Lung (tissue), 17 donors: ENCODE measurements at places on chromosomes 11 and 22. TPM values are rescaled to one million over a fixed set of nuclear protein-coding genes. Genes with fewer than 3 reads are reported as not detected.

GRCh38 chr22:32341122-32341740, 16.4 kb upstream of the RFPL3 start:
- no peak for DNase-seq

- DNase-seq, result no peak
Observed at GRCh38 chr11:17428925-17429324, 40.5 kb upstream of the KCNJ11 start.

DNA sequence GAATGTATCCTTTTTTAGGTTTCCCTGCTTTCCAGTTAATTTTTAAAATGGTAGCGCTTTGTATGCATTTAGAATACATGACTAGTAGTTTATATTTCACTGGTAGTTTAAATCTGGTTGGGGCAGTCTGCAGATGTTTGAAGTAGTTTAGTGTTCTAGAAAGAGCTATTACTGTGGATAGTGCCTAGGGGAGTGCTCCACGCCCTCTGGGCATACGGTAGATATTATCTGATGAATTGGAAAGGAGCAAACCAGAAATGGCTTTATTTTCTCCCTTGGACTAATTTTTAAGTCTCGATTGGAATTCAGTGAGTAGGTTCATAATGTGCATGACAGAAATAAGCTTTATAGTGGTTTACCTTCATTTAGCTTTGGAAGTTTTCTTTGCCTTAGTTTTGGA, 86.4 kb upstream of the BIRC3 start:
- DNase-seq, result no peak

- peak; percentile 65 for DNase-seq
Observed at GRCh38 chr11:120302001-120302805, 22.9 kb upstream of the TLCD5 start.

DNA sequence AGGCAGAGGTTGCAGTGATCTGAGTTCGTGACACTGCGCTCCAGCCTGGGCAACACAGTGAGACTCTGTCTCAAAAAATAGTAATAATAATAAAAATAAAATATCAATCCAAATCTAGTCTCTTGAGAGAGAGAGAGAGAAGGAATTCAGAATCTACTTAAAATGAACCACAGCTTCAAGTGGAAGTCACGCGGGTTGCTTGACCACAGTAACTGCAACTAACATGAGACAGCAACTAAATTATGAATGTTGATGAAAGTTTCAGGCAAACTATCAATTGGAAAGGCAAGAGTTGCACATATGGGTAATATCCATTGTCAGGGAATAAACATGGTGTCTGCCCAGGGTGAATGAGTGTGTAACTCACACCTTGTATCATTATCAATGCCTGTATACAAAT, 12.5 kb downstream of the POU2AF2 start:
- no peak for DNase-seq

The CRYAB gene
- 12.0 TPM for total RNA-seq

DNA sequence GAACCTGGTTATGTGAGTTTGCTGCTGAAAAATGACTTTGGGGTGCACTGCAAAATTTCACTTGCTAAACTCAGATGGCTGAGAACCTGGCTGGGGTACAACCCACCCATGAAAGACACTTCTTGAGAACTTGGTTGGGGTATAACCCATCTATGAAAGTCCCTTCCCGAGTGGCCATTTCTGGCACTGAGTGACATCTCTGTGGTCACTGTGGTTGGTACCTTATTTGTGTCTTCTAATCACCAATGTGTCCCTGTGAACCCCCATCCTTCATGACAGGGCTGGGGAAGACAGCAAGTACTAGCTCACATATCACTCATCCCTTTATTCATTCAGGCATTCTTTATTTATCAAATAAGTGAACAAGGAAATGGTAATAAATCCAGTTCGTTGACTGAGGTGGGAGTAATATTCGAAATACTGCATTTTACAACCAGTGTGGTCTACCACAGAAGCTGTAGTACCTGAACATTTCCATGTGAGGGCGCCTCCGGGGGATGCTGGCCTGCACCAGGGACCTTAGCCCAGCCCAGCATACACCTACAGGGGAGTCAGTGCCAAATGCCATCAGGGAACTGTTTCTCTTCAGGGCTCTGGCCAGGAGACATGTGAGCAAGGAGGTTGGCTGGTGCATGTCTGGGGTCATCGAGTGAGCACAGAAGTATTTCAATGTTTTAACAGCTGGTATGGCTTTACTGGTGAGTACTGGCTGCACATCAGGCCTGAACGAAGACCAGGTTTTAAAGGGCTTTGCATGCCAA, 122.1 kb downstream of the CSNK2A3 start:
- DNase-seq, result no peak

- DNase-seq, result no peak
Observed at GRCh38 chr11:88344869-88345268, 7.3 kb upstream of the CTSC start.

The RASSF10 gene
- total RNA-seq, result 10.0 TPM

The SYT8 gene
- total RNA-seq, result 40.6 TPM

DNA sequence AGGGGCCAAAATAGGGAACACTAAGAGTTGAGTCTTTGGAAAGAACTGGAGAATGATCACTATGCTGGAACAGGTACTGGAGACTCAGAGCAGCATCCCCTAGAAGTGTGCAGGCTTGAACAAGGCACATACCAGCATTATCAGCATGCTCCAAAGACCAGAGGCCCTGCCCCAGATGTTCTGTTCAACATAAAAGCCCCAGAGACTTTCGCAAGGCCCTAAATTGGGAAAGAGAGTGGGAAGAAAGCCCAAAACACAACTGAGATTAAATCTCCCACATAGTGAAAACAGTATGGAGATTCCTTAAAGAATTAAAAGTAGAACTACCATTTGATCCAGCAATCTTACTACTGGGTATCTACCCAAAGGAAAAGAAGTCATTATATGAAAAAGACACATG, 9.4 kb downstream of the CNGA4 start:
- peak; percentile 36 for DNase-seq

The ADM2 gene
- 0.74 TPM for total RNA-seq

DNA sequence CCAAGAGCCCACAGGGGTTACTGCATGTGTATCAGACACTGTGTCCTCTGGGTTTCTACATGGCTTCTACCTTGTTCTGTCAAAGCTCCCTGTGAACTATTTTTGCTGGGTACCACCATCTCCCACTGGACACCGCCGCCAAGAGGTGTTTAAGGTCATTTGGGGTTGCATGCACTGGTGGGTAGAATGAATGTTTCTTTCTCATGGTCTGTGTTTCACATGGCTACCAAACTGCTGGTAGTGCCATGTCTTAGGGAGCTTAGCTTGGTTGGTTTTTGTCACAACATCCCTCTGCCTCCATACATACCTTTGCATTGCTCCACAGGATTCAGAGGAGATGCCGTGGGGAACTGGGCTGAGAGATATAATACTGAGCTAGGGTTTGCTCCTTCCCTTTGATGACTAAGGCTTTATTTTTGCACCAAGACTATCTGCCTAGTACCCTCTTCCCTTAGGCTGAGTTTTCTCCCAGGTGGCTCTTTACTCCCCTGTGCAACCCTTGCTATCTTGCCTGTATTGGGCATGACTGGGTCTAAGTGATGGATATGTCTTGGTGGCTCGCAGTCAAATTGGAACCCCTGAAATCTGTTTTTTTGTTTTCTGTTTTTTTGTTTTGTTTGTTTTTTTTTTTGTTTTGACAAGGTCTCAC, 73.2 kb downstream of the BDNF start:
- no peak for DNase-seq

- DNase-seq, result no peak
Observed at GRCh38 chr11:69911310-69912160, 92.3 kb upstream of the FGF3 start.

- DNase-seq, result no peak
Observed at GRCh38 chr11:130029137-130029536, 26.5 kb upstream of the PRDM10 start.

DNA sequence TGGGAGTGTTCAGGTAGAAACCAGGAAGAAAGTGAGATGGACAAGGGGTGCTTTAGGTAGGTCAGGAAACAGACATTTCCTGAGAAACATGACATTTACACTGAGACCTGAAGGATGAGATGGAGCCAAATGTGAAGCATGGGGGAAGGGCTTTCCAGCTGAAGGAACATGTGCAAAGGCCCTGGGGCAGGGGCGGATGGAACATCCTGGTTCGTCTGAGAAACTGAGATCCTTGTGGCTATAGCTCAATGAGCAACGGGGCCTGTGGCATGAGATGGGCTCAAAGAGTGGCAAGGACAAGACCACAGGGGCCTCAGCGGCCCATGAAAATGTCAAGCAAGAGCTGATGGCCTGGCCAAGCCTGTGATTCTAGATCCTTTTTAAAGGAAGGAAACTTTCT, 127.4 kb downstream of the DSCAML1 start:
- DNase-seq, result no peak

The GLYATL1 gene
- total RNA-seq, result 0.31 TPM

The KCNK4 gene
- not detected for total RNA-seq

- no peak for DNase-seq
Observed at GRCh38 chr11:65661599-65662246, 993 bp downstream of the RELA start.

The NPAS4 gene
- total RNA-seq, result 0.09 TPM

GRCh38 chr11:57287884-57288283, 36.9 kb downstream of the TNKS1BP1 start:
- DNase-seq, result no peak

DNA sequence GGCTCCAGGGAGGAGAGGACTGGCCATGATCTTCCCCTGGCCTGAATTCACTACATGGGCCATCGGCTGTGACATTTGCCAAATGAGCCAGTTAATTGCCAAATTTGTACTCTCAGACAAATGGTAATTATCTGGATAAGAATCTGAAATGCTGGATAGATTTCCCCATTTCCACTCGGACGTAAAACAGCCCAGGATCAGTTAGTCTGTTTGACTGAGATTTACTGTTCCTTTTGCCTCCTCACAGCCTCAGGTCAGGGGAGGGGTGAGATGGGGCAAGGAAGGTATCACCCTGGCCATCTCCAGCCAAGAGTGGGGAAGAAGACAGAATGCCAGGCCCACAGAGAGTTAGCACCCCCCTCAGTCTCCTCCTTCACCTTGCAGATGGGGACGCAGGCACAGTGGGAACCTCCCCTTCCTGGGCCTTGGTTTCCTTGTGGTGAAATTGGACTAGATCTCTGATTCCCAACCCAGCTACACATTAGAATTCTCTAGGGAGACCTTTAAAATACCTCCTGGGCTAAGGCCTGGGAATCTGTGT, 5.2 kb downstream of the TRIM29 start:
- DNase-seq, result no peak

DNA sequence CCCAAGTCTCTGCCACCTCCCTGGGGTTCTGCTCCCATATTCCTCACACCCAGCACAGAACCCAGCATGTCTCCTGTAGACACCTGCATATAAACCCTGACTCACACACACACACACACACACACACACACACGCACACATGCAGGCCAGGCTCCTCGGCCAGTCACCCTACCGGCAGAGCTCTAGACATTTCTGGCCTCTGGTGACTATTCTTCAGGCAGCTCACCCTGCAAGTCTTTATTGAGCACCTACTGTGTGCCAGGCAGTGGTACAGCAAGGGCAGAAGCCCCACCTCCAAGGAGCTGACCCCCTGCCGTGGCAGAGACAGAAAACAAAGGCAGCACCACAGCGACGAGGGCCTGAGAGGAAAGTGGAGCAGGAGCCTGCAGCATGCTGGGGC, 50.3 kb downstream of the CDKN1C start:
- DNase-seq, result no peak

DNA sequence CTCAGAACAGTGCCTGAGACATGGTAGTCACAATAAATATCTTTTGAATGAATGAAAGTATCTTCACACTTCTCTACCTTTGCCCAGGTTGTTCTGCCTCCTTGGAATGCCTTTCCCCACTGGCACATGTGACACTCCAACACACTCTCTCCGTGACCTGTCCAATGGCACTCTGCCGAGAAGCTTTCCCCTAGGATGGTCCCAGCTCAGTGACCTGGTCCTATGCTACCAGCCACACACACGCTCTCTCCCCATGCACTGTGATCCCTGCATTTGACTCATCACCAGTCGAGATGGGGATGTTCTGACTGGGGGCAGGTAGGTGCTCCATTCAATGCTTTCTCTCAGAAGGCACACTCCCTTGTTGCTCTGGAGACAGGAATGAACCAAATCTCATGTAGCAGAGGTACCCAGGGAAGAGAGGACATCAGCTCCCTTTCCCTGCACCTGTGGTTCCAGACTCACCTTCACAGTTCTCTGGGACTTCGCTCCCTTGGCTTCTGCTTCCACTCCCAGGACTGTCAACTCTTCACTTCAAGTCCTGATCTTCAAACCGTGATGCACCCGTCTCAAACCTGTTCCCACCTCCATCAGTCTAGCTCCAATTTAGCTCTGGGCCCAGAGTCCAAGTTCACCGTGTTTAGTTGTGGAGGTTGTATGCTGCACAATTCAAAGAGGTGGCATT, 30.7 kb upstream of the LMO1 start:
- no peak for DNase-seq

DNA sequence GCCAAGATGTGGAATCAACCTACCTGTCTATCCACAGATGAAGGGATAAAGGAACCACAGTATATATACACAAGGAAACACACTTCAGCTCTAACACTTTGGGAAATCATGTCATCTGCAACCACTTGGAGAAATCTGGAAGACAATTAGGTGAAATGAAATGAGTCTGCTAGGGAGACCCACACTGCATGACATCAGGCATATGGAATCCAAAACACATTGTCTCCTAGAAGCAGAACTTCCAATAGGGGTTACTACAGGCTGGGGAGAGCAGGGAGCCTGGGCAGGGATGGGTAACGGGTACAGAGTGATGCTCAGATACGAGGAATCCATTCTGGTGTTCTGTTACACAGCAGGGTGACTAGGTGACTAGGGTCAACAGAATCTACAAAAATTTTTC, 18.3 kb downstream of the RGL4 start:
- no peak for DNase-seq

DNA sequence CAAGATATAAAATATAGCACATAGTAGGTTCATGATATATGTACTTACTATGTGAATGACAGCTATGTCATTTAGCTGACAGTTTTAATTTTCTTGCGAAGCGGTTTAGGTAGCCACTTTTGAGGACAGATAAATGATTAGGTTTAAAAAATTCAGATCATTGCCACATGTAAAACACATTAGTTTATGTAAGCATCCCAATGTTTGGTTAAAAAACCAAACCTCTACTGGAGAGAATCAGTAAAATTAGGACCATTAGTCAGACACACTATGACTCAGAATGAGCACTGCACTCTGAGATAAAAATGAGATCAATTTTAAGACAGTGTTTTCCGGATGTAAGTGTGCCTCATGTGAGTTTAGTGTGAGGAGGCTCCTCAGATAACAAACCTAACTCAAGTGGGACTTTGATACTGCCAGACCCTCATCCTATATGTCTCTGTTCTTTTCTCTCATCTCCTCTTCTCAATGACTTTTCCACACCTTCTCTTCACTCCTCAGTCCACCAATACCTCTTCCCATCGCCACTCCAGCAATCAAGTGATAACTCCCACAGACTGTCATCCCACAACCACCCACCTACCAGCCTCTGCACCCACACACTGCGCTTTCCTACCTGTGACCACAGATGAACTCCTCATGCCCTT, 6.8 kb upstream of the OR2AT4 start:
- DNase-seq, result no peak

The ATL3 gene
- total RNA-seq, result 79.5 TPM

DNA sequence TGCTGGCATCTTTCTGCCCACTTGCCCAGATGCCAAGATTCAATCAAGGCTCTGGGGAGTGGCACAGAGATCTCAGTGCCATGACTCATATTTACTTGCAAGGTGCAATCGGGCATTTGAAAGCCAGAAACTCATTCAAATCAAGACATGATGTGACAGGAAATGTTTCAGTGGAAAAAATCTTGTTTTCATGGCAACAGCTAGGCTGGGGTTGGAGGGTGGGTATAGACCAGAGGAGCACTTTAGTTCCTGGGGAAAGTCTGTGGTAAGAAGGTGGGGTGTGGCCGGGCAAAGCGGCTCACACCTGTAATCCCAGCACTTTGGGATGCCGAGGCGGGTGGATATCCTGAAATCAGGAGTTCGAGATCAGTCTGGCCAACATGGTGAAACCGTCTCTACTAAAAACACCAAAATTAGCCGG, 1.2 kb downstream of the MAJIN start:
- DNase-seq, result no peak
